Stimulated activated CD8-positive, alpha-beta memory T cell treated with anti-CD3 and anti-CD28 coated beads, Interleukin-15, amount 100 ng/mL, for 48 hours (primary cell): ENCODE measurements at places on chromosomes 2 and 18.

DNA sequence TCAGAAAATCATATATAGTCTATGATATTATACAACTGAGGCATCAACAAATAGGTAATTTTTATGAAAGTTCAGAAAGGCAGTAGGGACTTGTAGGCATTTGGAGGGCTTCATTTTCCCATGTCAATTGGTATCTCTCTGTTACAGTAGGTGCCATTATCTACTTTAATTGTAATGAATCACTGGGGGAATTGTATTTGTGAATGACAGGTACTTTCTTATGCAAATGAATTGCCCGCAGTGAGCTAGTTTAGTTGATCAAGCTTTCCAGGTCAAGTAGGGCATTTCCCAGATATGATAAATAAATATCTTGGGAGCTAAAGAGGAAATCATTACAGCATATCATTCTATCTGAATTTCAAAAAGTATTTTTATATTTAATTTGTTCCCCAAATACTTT, 1116.3 kb downstream of the DPP10 start:
- DNase-seq, result no peak

DNA sequence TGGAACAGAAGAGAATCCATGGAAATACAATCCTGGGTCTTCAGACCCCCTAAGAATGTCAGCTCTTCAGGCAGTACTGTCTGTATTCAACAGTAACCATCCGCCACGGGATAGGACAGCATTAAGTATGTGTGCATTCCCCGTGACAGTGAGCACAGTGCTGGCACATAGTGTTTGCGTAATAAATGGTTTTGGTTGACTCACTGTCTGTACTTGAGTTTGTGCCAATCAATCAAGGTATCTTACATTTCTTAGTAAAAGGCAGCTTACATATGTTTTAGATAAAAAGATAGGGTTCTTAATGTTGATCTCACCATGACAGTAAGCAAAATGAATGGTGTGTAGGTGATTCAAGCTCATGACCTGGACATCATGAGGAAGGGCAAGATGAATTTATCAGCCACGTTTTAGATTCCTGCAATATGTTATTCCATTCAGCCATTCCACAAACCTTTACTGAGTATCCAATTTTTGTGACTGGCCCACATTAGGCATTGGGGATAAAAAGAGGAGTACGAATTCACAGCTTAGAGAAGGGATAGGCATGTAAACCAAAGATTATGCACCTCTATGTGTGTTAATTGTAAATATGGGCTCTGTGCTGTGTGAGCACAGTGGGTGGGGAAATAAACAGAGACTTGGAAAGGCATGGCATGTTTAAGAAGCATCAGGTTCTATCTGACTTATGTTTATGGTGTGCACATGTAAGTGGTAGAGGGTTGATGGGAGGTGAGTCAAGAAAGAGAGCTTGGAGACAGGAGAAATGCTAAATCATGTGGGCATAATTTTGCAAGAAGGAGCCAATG, 258.8 kb downstream of the SLC8A1 start:
- no peak for DNase-seq

DNA sequence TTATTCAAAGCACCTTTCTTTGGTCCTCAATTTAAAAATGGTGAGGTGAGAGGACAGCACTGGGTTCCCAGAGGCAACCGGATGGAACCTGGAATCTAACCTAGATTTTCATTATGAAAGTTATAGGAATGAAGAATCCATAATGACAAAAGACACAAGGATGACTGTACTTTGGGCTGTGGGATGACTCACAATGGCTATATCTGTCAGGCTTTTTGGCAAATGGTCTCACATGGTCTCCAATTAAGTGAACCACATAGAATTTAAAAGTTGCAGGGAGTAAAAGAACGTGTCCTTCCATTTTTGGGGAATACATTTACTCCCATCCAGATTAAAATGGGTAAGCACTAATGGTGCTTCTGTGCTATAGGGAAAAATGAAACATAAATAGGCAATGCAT, 31.8 kb upstream of the LYPD1 start:
- DNase-seq, result no peak

DNA sequence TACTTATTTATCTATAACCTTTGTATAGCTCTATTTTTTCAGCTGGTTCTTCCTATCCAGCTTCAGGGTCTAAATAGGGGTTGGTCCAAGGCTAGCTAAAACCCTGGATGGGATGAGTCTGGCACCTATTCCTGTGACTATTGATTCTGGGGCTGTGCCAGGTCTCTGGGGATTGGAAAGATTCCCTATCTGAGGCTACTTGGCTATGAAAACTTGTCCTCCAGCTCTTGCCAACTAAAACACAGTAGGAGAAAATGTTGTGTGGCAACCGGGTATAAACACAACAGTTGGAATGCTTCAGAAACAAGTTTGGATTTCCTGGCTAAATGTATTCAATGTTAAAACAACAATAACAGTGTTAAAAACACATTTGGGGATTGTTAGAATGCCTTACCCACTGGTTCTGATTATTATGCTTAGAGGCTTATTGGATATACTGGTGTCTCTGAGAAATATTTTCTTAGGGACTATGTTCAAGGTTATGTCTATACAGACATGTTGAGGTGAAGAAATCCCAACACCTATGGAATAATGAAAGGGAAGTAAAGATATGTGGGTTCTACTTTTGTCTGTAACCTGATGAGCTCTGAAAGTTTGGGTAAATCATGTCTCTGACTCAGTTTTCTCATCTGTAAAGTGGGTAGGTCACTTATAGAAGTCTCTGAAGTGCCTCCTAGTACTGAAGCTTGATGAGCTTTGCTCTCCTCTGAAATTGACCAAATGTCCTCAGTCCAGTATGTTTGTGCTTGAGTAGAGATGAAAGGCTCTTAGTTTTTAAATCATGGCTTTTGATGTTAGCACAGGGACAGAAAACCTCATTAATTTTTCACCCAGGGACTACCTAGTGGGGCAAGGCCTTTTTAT, 460.7 kb downstream of the MTX2 start:
- DNase-seq, result no peak

DNA sequence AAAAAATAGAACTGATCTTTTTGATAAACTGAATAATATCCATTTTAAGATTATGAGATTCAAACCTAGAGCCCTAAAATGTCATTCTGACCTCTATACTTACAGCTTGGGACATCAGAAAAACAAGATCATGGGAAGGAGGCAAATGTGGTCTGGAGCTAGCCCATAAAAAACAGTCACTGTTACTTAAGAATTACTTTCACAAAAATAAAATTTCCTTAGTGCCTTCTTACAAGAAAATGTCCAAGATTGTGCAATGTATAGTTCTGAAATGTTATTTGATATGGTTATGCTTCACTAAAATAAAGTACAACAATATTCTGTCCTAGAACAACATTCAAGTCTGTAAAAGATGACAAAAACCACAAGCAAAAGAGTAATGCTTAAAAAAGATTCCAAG, 247.6 kb downstream of the DYM start:
- no peak for DNase-seq

DNA sequence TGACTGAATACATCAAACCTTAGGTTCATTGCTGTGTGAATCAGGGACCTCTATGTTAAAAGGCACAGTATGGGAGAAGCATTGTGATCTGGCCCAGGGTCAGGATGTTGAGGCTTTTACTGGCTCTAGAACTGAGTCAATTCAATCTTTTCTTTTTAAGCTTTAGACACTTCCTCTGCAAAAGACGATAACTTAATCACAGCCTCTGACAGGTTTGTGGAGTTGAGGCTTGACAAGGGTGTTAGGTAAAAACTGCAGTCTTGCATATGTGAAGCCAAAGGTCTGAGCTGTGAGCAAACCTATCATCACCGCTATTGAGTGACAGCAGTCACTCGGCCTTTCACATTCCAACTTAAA, 17.3 kb upstream of the ARHGAP25 start:
- peak; percentile 36 for DNase-seq

DNA sequence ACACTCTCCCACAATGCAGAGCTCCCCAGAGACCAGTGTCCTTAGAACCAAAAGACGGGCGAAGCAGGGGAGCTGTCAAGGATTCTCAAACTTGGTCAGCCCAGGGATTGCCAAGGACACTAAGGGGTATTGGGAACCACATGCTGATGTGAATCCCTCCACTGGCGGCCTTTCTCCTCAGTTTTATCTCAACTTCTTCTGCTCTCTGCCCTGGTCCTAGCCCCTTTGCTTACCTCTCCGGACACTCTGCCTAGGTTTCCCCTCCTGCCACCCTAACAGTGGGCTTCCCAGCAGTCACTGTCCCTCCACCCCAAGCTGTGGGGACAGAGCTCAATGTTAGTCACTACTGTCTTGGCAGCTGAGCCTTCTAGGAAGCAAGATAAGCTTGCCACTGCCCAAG, 61.1 kb downstream of the POLR1A start:
- no peak for DNase-seq

- no peak for DNase-seq
Measured at GRCh38 chr18:43846299-43846698, 569.0 kb upstream of the SYT4 start.

DNA sequence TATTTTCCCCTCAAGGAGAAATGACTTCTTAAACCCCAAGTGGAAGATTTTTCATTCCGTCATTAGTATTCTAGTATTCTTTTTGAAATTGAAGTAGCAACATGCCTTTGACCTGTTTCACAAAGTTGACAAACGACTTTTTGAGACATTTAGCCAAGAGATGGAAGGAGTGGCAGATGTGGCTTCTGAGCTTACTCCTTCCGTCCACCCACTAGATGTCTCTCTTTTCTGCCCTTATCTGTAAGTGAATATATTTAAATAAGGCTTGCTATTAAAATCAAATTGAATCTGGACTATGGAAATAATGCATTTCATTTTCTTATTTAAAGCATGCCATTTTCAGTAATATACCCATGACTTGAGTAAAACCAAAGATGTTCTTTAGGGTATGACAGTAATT, 74.1 kb downstream of the ACTR3 start:
- DNase-seq, result no peak

DNA sequence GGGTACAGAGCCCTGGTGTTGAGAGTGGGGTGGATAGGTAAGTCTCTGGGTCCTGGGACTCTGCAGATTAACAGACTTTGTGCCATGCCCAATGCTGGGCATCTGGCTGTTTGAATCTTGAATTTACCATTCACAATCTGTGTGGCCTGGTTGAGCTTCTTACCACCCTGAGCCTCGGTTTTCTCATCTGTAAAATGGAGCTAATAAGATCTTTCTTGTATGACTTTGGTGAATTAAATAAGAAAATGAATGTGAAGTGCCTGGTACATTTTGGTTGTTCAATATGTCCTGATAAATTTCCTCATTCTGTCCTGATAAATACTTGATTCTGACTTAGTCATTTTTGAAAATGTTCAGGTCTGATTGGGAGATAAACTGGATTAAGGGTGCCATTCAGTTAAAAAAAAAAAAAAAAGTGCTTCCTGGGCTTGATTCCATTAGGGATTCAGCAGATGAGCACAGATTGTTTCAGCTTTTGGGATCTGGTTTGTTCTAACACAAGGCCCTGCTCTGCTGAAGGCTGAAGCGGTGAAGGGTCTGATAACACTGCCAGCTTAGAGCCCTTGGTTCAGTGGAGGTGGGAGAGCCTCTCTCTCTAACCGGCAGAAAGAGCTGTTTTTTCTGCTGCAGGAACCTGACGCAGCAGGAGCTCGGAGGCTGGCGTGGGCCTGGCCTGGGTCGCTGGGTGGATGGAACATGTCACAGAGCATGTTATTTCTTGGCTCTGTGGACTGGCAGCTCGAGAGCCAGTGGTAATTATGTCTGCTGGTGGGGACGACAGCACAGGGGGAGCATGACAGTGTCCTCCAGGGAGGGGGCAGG, 84.5 kb upstream of the MCFD2 start:
- no peak for DNase-seq

DNA sequence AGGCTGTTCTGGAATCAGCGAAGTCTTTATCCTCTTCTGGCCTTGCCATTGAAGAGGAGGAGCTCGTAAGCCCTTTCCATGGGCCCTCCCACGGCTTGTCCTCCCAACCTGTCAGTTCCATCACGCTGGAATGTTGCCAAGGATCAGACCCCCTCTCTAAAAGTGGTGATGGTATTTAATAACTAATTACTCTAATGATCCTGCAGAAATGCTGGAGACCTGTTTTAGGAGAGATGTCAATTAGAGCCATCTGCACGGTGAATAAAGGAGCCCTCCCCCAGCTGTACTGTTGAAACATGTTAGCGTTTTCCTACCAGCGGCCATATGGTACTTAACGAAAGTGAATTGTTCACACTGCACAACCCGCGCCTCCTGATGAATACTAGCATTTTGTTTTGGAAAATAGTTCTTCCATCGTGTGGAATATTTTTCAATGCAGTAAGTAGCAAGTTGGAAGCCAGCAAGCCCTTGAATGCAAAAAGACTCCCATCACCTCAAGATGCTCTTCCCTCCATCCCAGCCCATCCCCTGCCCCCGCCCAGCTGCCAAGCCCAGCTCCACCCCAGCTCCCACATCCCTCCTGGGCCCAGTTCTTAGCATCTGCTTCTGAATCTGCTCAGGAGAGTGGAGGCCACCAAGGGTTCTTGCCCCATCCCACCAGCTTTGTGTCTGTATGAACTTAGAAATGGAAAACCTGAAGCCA, 145.4 kb downstream of the KLHL29 start:
- DNase-seq, result no peak

DNA sequence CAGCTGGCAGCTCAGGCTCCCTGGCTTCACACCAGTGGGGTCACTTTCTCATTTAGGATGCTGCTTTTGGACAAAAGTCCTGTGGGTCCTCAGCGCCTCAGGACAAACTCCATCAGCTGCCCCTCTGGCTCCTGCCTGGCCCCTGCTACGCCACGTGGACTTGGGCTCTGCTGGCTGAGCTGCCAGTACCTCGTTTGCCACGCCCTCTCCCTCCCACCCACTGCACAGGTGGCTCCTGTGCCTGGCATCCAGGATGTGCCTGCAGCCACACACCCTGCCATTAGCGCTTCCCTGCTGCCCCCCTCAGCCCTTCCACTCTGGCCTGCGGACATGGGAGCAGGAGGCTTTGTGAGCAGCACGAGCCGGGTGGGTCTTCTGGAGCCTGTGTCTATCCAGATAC, 118.9 kb downstream of the ZNF236 start:
- DNase-seq, result no peak

DNA sequence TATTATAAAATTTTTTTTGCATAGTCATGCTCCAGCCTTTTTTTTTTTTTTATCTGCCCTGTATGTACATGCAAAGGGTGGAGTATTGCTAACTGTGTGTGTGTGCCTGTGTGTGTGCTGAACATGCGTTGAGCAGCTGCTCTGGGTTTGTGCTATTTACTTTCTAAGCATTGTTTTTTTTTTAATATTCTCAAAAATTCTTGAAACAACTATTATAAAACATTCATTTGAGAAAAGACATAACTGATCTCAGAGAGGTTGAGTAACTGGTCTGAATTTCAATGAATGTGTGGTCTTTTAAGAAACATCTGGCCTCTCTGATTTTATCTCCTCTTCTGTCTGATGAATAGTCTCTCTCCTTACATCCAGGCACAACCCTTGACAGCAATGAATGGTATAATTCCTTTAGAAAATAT, 366.0 kb upstream of the SLC14A2 start:
- no peak for DNase-seq
